Nucleus accumbens (tissue), 56 donors: ENCODE measurements at places on chromosomes 7 and 10.

GRCh38 chr7:125641884-125642283, 712.3 kb upstream of the POT1 start:
- DNase-seq, result no peak

DNA sequence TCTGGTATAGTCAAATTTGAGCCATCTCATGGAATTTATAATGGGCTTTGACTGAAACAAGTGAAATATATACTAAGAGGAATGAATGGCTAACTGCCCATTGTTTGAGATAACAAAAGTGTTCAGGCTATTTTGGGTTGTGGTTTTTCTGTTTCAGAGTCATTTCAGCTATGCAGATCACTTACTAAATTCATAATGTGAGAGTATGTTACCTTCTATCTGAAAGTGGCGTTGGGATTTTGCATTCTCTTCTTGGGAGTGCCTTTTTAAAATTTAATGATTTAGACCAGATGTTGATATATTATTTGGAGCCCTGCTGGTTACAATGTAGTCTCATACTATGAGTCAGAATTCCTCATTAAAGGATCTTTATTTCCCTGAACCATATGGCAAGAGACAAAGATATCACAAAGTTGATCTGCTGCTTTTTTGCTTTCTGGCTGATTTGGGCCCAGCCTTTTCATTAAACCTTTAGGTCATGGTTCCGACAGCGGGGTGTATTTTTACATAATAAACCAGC, 10.4 kb downstream of the VCL start:
- no peak for DNase-seq

GRCh38 chr7:77434570-77435275, 18.6 kb upstream of the GSAP start:
- DNase-seq, result no peak

DNA sequence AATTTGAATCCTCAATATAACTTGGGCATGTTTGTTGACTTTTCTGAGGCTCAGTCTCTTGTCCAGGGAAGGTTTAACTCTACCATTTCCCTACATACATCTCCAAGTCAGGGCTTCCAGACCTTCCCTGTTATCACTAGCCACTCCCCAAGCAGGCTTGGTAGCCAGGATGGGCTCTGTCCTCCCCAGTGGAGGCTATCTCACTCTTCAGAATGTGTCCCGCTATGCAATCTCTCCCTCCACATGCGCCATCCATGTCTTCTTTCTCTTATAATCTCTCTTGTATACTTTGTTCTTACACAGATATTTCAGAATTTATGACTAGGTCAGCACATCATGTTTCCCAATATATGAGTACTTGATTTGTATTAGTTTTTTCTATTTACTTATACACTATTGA, 310.4 kb downstream of the HGF start:
- no peak for DNase-seq

- no peak for DNase-seq
These were observed 27.2 kb downstream of the TAS2R41 start for GRCh38 chr7:143504937-143505297.
